D341Med (cell line): ENCODE measurements at places on chromosomes 7 and 10.

- DNase-seq: no peak
Measured at GRCh38 chr10:1928606-1929005, 191.3 kb upstream of the ADARB2 start.

GRCh38 chr7:28705350-28705749 lies 252.8 kb downstream of the TRIL start:
- DNase-seq: no peak

GRCh38 chr7:3691478-3692158 lies 390.6 kb downstream of the SDK1 start:
- DNase-seq: no peak

GRCh38 chr7:127447326-127447945 lies 54.9 kb upstream of the ZNF800 start:
- peak; percentile 79 for DNase-seq

- DNase-seq: no peak
Measured at GRCh38 chr10:48518986-48519385, 85.9 kb downstream of the ARHGAP22 start.

DNA sequence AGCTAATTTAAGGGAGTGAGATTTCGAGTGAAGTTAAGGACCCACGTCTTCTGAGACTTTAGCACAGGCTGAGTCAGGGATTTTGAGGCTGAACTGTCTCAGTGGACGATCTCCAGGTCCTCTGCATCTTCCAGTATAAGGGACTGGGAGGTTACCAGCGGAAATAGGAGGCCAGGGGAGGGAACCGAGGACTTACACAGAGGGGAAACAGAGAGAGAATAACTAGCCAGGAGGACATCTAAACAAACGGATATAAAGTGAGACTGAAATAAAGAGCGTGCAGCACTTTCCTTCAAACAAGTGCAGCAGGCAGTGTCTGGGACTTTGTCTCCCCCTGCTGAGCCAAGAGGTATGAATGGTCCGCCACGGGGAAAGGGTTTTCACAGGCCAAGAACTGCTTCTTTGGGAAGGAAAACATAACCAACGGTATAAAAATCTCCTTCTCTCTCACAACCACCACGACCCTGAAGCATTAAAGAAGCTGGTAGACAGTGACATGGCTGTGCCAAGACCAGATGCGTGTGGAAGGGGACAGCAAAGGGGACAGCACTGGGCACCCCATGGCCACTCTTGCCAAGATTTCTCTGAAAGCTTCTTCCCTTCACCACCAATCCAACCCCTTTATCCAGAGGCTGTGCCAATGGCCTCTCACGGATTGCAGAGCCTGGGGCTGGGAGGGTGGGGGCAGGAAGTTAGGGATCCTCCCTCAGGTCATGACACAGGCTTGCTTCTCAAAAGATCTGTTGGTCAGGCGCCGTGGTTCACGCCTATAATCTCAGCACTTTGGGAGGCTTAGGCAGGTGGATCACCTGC lies 72.0 kb downstream of the SLC37A3 start:
- peak; percentile 77 for DNase-seq
